ENCODE measurements at places on chromosomes 16 and 17. TPM values are rescaled to one million over a fixed set of nuclear protein-coding genes. Genes with fewer than 3 reads are reported as not detected.

Gene SLC6A4
- 0.04 TPM for polyA plus RNA-seq

DNA sequence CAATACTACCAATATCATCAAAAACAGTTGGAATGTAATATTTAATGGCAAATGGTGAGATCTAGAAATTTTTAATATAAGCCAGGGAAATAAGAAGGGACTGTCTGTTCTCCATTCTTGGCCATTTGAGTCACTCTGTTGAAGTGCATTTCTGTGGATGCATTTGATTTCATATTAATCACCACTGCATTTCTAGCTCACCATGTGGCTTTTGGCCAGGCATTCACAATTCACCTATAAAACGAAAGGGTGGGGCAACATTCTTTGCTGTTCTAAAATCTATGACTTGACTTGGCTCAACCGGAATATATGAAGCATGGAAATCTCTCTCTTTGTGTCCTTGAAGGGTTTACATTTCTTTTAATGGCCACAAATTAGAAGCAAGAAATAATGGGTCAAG, 483.0 kb downstream of the SLC39A11 start:
- no peak overlapping the region for H3K27ac ChIP-seq
- H3K4me3 ChIP-seq: no peak overlapping the region
- DNase-seq: no peak
- no peaks in the 10 kb centered on the region for H3K4me1 ChIP-seq

- DNase-seq: no peak
- no peaks in the 10 kb centered on the region for H3K27me3 ChIP-seq
- peak overlapping the region; percentile 35 for H3K27ac ChIP-seq
These were observed 38.8 kb upstream of the HSBP1 start for GRCh38 chr16:83768986-83769385.

DNA sequence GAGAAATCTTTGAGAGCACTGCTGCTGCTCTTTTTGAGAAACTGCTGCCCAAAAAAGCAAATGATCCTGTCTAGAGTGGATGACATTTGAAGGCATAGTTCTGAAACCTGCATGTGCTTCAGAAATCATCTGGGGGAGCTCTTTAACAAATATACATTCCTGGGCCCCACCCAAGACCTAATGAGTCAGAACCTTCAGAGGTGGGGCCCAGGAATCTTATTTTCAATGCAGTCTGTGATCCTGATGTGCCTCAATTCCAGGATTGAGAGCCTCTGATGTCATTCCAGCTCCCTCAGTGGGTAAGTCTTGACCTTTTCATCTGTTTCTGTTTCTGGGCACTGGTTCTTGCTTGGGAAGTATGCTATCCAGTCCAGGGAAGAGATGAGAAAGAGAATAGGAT, 42.3 kb downstream of the HNF1B start:
- H3K36me3 ChIP-seq: no peaks in the 10 kb centered on the region
- no peak overlapping the region for H3K4me3 ChIP-seq
- no peaks in the 10 kb centered on the region for H3K4me1 ChIP-seq

DNA sequence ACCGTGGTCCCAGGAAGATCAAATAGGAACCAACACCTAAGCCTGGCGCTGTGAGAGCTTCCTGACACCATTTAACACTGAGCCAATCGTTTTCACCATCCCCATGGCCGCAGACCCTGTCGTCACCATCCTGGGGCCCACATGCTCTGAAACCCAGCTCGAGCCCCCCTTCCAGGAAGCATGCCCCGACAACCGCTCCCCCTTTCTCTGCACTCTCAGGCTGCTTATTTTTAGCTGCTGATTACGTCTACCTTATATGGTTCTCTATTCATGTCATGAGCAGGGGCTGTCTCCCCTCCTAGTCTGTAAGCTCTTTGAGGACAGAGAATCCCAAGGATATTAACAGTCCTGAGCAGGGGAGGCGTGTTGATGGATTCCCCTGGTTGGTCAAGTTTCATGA, 10.5 kb downstream of the SRL start:
- peaks cover 47% of the 10 kb centered on the region for H3K4me1 ChIP-seq
- no peaks in the 10 kb centered on the region for H3K27me3 ChIP-seq
- no peak overlapping the region for H3K4me3 ChIP-seq
- DNase-seq: no peak
- H3K27ac ChIP-seq: peak overlapping the region; percentile 86

- DNase-seq: no peak
- H3K4me3 ChIP-seq: no peak overlapping the region
- no peaks in the 10 kb centered on the region for H3K36me3 ChIP-seq
- no peaks in the 10 kb centered on the region for H3K27me3 ChIP-seq
- no peak overlapping the region for H3K27ac ChIP-seq
- no peaks in the 10 kb centered on the region for H3K4me1 ChIP-seq
These were observed 178.4 kb downstream of the C16orf95 start for GRCh38 chr16:87138738-87139267.

GRCh38 chr17:79216391-79216790, 141.8 kb downstream of the ENGASE start:
- no peaks in the 10 kb centered on the region for H3K36me3 ChIP-seq
- H3K27ac ChIP-seq: no peak overlapping the region
- no peaks in the 10 kb centered on the region for H3K4me1 ChIP-seq
- H3K27me3 ChIP-seq: peaks cover 27% of the 10 kb centered on the region
- DNase-seq: no peak

DNA sequence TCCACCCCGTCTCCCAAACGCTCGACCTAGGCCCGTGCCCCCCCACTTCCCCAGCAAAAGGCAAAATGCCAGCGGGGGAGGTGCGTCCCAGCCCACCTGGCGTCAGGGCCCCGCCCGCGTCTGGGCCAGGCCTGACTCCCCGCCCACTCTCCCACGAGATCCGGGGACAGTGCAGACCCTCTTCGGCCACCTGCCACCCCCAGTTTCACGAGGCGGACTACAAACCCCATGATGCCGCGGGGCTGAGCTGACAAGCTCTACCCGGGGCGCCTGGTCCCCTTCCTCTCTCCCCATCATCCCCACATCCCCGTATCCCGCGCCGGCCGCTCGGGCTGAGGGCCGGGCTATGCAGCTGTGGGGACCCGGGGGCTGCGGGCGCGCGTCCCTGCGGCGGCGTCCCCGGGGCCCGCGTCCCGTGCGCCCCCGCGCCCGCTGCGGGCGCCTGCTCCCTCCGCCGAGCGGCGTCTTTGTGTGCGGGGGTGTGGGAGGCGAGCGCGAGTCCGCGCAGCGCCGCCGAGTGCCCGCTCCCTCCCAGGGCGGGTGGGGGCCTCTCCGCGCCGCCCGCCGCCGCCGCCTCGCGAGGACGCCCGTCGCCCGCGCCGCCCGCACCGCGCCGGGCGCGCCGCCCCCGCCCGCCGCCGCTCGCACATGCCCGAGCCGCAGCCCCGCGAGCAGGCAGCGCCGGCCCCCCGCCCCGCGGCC, at the start of gene ANKRD13B:
ANKRD13B (plus strand) TSS at position 283 of the 702 bp plus-strand sequence. CDS start 490 bp downstream, outside the sequence.
- DNase-seq: peak; percentile 65
- H3K27ac ChIP-seq: peak within 1 kb of the TSS; percentile 88
- peak within 1 kb of the TSS; percentile 66 for H3K4me3 ChIP-seq
- H3K4me1 ChIP-seq: peaks cover 38% of the 10 kb centered on the region
- H3K36me3 ChIP-seq: no peaks in the 10 kb centered on the region

Gene HOXB4
- polyA plus RNA-seq: 0.30 TPM

DNA sequence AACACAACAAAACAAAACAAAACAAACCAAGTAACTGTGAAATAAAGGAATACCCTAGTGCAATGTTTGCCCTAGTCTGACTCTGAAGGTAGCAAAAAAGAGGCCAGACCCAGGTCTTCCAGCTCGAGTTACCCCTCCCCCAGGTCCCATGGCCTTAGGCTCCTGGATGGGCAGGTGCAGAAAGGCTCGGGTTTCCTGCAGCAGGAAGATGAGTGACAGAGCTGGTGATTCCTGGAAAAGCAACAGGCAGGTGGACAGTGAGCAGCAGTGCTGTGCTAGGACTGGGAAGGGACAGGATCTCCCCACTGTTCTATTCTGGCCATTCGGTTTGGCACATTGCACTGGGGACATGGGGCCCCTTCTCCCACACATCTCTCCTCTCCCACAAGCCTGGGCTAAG, 42.9 kb upstream of the MRTFB start:
- no peaks in the 10 kb centered on the region for H3K4me1 ChIP-seq
- no peaks in the 10 kb centered on the region for H3K27me3 ChIP-seq
- no peak overlapping the region for H3K27ac ChIP-seq
- H3K36me3 ChIP-seq: no peaks in the 10 kb centered on the region

Measured in heart left ventricle (tissue), 16 donors.